Right forelimb (tissue), 1 donor: ENCODE measurements at places on chromosomes 7 and 10.

DNA sequence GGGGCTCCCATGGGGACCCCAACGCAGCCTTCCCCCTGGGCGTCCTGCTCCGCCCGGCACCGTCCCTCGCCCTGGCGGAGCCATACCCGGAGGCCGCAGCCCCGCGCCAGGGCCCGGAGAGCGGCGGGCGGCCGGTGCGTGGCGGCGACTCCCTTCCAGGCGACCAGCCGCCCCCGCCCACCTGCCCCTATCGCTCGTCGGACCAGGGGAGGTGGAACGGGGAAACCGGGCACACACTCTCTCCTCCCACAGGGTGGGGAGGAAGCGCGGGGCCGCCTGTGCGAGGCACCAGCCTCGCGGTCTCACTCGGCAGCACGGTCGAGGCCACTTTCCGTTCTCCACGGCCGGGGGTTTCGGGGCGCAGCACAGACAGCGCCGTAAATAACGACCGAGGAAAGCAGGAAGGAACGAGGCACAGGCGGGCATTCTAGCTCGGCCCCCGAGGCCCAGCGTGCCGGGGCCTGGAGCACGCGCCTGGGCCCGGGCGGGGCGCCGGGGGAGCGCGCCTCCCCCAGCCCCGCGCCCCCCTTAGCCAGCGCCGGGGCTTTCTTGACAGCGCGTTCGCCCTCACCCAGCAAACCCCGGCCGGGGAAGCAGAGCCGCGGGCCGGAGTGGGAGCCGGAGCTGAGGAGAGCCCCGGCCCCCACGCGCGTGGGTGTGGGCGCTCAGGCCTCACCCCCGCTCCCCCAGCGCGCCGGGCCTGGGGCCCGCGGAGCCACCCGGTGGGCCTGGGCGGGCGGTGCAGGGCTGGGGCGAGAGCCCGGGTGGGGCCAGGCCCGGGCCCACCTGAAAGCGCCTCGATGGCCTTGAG lies 936 bp downstream of the IGF2BP3 start:
- peak; percentile 77 for DNase-seq

- DNase-seq, result peak; percentile 42
Observed at GRCh38 chr7:130364451-130364850, 15.8 kb upstream of the CPA1 start.

DNA sequence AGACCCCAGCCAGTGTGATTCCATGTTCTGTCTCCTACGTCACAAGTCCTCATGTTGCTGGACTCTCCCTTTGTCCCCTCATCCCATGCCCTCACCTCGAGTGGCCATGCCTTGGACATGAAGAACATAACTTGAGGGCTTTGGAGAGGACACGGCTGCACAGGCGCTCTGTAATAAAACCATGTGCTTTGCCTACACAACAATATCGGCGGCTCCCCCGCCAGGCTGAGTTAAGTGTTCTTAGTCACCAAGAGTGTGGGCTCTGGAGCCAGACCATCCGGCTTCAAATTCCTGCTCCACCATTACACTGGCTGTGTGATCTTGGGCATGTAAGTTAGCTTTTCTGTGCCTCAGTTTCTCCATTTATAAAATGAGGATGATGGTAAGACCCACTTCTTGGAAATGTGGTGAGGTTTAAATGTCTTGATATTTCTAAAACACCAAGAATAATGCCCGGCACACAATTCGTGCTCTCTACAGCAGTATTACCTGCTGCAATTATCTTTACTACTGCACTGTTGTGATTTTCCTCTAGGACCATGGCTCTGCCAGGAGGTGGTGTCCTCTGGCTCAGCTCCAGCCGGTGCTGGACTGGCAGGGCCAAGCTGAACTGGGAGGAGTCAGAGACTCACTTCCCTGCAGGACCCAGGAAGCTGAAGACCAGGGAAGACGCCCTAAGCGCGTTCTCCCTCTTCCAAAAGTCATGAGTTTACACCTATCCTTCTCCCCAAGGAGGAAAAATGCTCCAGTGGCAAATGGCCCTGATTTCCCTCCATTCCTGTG lies 15.7 kb downstream of the SLIT1 start:
- DNase-seq, result no peak

DNA sequence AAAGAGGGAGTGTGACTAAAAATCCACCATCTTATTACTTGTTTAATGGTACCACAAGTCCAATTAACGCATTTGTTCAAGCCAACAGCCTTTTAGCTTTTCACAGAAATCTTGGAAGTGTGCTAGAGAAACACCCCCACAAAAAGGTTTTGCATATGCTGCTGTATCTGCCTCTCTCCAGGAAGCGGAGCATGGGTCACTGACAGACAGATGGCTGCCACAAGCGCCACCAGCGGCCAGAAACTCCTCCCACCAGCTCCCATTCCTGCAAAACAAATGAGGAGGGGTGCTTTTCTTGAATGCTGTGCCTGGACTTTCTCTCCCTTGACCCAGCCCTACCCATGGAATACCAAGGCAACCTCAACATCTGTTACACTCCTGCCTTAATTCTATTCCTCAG lies 176.3 kb upstream of the LRGUK start:
- no peak for DNase-seq

DNA sequence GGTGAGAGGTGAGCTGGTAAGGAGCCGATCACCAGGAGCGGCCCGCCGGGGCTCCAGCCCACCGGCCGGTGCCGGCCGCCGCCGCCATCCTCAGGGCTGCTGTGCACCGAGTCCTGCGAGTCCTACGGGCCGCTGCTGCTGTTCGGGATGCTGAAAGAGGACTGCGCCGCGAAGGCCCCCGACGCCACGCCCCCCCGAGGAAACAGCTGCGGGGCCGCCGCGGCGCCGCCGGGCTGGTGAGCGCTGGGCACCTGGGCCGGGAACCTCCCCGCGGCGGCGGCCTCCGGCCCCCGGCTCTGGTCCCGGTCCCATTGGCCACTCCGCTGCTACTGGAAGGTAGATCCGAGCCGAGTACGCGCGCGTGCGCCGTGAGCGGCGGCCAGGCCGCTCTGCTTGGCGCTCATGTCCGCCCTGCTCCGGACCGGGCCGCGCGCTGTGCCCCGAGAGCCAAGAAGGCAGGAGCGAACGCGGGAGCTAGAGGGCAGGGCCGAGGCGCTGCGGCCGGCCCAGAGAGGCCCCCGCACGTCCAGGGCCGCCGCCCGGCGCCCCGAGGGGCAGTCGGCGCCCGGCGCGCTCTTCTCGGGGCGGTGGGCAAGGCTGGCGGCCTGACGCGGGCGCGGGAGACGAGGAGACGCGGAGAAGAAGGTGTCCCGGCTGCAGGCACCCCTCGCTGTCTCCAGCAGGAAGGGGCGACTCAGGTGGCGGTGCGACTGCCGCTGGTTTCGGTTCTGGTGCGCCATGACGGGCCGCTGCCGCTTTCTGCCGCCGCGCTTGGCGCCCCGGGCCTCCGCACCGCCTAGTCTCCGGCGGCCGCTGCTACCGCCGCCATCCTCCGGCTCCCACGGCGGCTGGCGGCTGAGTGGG lies 121.3 kb upstream of the WIPF3 start:
- peak; percentile 89 for DNase-seq

DNA sequence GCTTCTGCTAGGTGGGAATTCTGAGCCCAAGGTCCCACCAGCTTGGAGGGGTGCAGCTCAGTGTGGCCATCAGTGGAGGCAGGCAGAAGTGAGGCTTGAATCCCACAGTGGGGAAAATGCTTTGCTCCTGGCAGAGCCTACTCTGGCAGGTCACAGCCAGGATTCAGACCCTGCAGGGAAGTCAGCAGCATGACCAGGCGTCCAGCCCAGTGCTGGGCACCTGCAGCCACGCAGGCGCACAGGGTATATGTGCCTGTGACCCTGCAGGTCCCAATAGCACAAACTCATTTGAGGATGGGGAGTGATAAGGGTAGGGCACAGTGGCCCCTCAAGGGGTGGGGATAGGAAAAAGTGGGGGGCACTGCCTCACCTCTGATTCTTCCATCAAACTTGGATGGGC lies 8.4 kb upstream of the AEBP1 start:
- DNase-seq, result no peak

GRCh38 chr10:132645247-132645530 lies 107.6 kb downstream of the INPP5A start:
- no peak for DNase-seq

DNA sequence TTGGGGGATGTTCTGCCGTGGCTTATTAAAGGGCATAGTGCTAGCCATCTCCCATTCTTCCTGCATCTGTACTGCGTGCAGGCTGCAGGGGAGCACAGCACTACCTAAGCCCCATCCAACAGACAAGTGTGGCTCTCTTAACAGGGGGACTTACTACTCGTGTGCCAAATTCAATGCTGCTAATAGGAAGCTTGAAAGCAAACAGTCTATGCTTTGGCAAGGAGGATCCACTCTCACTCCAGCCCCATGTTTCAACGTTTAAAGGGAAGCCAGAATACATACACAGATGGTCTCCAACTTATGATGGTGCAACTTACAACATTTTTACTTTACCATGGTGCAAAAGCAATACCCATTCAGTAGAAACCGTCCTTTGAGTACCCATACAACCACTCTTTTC lies 228.0 kb upstream of the C7orf33 start:
- no peak for DNase-seq

DNA sequence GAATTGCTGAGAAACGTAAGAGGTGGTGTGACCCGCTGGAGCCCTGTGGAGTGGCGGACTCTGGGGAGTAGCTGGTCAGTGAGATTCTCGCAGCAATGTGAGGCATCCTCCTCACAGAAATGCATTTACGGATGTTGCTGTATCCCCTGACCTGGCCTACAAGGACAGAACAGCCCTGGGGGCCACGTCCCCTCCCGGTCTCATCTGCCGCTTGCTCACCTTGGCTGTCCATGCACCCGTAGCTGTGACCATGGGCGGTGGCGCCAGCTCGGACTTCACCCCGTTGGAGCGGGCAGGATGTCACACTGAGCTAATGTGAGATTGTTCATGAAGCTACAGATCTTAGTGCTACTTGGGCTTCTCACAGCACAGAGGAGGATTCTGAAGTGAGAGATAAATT lies 193.8 kb downstream of the EBF3 start:
- DNase-seq, result peak; percentile 16

GRCh38 chr7:28564033-28564432 lies 151.7 kb downstream of the CREB5 start:
- no peak for DNase-seq

DNA sequence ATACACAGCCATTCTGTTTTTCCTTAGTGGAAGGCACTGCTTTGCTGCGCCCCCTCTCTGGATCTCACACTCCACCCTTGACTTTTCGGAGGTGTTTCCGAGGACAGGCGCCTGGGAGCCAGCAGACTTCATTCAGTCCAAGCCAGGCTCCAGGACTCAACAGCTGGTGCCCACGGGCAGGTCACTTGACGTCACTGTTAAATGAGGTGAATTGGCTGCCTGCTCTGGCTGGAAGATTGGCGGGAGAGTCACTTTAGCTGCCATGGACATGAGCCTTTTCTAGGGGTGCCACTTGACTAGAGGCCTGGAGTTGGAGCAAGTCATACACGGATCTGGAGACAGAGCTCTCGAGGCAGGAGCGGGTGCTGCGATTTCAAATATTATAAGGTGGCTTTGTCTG lies 3.2 kb downstream of the HTRA1 start:
- no peak for DNase-seq

- DNase-seq, result no peak
Observed at GRCh38 chr7:38339953-38340819, 66.8 kb upstream of the TARP start.

- DNase-seq, result no peak
Observed at GRCh38 chr10:126842836-126843235, 62.4 kb upstream of the DOCK1 start.

- DNase-seq, result no peak
Observed at GRCh38 chr10:5546891-5547680, 22.3 kb downstream of the CALML3 start.

- no peak for DNase-seq
Observed at GRCh38 chr10:7950981-7951847, 103.3 kb upstream of the GATA3 start.
